ENCODE measurements at places on chromosomes 3 and 15.
A peak's percentile ranks its signal among the peaks of the same experiment; 100 is the strongest.

DNA sequence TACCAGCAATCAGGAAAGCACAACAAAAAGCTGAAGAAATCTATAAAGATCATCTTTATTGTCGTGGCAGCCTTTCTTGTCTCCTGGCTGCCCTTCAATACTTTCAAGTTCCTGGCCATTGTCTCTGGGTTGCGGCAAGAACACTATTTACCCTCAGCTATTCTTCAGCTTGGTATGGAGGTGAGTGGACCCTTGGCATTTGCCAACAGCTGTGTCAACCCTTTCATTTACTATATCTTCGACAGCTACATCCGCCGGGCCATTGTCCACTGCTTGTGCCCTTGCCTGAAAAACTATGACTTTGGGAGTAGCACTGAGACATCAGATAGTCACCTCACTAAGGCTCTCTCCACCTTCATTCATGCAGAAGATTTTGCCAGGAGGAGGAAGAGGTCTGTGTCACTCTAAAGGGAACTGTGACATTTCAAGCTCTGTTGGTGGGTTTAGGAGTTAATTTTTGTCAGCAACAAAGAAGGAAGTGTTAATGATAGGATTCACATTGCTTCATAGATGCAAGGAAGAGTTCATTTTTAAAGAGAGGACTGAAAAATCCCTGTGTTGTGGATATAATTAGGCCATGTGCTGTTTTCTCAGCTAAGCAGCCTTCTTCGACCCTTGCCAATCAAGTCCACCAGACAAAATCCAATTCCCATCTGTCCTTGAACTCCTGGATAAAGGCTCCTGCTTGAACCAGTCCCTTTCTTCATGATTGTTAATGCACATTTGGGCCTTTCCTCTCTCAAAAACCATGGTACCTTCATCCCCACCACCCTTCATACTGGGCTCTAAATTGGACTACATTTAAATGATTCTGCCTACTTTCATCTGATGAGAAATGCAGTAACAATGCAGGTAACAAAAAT, 1.2 kb downstream of the GPR15 start:
- DNase-seq: no peak

DNA sequence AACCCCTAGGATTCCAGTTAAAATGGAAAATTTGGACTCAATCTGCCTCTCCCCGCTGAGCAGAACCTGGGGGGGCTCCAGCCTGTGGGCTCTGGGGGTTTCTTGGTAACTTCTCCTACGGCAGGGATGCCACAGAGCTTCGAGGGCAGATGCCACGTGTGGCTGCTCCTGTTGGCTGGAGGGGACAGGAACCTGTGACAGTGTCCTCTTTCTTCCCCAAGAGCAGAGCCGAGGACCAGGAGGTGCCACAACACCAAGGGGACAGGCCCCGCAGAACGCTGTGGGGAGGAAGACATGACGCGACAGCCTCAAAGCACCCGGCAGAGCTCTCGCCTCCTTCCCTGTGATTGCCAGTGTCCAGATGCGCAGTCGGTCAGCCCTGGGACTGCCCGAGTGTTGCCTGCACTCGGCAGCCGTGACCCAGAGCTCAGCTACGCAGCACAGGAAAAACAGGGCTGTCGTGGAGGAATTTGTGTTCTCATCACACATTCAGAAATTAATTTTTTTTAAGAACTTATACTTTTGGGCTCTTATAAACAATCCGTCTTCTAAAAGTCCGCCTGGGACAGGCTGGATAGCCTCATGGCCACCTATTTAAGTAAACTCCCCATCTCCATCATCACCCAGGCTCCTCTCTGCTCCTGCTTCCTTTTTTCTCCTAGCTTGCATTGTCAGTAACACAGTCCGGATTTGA, 131.9 kb upstream of the MEF2A start:
- no peak for DNase-seq

- no peak for DNase-seq
Observed at GRCh38 chr15:68228971-68229385, 550 bp downstream of the CLN6 start.

- no peak for DNase-seq
Observed at GRCh38 chr15:30953731-30954378, 37.6 kb downstream of the MTMR10 start.

DNA sequence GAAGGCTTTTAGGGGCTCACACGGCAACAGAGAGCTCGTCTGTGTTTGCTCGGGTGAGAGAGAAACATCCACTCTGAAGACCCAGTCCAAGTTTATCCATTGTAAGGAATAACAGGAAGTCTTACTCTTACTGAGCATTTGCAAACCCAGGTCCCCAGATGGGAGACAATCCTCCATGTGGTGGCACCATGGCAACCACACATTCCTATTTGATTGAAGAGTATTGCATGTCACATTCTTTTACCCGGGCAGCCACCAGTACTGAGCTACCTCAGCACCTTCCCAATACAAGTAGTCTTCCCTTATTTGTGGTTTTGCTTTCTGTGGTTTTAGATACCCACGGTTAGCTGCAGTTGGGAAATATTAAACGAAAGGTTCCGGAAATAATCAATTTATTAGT, 302.9 kb upstream of the RASGRP1 start:
- no peak for DNase-seq

DNA sequence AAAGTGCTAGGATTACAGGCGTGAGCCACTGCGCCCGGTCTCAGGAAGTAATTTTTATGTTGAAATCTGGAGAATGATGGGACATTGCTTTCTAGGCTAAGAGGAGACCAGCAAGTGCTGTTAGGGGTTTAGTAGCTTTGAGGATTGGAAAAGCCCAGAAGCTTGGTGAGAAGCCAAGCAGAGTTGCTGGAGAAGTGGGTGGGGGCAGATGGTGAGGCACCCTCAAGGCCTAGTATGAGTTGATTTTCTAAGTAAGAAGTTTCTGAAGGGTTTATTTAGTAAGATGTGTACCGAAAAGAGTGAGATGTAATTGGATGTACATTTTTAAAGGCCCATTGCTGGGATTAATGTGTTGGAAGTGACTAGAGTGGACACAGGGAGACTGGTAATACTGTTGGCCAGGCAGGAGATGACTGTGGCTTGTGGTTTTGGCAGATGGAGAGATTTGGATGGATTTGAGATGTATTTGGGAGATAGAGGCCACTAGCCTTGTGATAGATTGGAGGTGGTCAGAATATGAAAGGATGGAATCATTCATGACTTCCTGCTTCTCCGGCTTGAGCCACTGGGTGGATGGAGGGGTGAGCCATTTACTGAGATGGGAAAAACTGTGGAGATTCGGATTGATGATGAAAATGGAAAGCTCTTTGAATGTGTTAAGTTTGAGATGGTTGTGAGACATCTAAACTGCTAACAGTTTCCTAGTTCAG, 2.3 kb downstream of the LRRC28 start:
- no peak for DNase-seq

DNA sequence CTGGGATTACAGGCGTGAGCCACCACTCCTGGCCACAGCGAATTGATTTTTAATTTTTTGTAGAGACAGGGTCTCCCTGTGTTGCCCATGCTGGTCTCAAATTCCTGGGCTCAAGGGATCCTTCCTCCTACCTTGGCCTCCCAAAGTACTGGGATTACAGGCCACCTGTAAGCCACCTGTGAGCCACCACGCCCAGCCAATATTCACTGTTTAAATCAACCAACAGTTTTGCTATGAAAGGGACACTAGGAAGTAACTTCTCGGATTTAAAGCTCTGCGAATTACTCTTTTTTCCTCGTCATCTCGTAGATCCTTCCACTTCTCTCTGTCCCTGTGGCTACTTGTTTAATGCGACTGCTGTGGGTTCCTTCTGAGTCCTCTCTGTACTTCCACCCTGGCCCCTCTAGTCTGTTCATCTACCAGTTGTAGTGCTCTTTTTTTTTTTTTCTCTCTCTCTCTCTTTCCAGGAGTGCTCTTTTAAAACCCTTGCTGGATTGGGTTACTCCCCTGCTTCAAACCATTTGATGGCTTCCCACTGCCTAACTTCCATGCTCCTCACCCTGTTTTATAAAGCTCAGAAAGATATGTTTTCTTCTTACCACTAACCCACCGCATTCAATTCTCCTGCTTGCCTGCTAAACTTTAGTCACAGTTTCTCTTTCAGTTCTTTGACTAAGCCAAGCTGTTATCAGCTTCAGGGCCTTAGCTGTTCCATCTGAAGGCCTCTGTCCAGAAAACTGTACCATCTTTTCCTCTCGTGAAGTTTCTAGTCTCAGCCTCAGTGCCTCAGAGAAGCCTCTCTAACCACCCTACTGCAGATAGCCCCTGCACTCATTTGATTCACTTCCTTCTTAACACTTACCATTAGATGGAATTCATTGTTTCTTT, 12.4 kb downstream of the RTF1 start:
- peak; percentile 7 for DNase-seq

DNA sequence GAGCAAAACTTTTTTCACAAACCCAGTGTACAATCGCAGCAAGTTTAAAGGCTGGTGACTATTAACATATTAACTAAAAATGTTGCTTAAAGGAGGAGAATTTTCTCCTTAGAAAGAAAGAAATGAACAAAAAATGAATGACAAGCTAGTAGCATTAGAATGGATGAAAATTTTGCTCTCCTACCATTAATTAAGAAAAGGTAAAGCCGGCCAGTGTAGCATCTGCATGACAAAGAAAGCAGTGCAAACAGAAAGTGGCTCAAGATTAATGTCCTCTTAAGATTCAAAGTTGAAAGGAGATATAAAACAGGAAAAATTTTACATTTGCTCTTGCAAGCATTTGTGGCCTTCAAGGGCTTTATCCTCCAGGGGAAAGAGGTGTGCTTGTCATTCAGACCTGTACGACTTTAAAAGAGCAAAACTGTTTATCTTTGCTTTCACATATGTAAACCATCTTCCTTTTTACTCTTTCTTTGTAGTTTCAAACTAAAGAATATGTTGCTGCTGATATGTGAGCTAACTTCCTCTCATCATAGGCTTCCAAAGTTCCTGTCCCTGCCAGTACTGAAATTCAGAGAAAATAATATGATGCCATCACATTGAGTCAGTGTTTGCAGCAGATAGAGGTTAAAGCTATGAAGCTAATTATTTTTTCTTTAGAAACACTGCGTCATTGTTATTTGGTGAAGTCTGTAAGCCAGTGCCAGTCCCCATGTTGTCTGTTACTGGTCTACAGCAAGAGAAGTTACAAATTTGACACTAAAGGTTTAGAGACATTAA, 439.1 kb upstream of the GRM7 start:
- DNase-seq: no peak
